ENCODE measurements at places on chromosomes 4 and X.

GRCh38 chr4:100240008-100240407 is 49.7 kb upstream of the DDIT4L start:
- H3K27me3 ChIP-seq, result no peaks in the 10 kb centered on the region
- no peak overlapping the region for H3K4me3 ChIP-seq
- H3K27ac ChIP-seq, result no peak overlapping the region
- no peaks in the 10 kb centered on the region for H3K36me3 ChIP-seq

DNA sequence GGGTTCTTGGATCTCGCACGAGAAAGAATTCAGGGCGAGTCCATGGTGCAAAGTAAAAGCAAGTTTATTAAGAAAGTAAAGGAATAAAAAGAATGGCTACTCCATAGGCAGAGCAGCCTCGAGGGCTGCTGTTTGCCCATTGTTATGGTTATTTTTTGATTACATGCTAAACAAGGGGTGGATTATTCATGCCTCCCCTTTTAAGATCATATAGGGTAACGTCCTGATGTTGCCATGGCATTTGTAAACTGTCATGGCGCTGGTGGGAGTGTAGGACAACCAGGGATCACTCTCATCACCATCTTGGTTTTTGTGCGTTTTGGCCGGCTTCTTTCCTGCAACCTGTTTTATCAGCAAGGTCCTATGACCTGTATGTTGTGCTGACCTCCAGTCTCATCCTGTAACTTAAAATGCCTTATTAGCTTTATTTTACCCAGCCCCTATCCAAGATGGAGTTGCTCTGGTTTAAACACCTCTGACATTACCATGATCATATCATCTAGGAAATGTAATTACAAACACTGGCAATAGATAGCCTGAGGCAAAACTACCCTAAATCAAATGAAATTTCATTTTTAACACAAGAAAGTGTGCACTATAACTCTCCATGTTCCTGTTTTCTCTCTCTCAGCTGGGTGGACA is 94.3 kb upstream of the ATXN3L start:
- no peak for DNase-seq
- no peak overlapping the region for H3K4me3 ChIP-seq
- H3K27ac ChIP-seq, result no peak overlapping the region

DNA sequence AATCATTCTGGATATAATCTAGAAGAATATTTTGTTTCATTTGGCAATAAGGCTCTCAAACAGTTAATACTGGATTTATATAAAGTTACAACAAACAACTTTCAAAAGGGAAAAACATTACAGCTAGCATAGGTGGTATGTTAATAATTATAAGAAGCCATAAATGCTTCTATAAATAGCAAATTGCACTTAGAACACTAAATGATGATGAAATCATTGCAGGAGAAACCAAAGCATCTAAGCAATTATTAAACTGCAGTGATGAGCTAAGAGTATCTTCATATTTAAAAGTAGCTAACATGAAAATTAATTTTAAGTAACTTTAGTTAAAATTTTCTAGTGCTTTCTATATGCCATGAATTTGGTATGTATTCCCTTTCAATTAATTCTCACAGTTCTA is 189.5 kb downstream of the CENPC start:
- H3K36me3 ChIP-seq, result no peaks in the 10 kb centered on the region
- H3K4me1 ChIP-seq, result no peaks in the 10 kb centered on the region
- no peak overlapping the region for H3K4me3 ChIP-seq
- no peaks in the 10 kb centered on the region for H3K27me3 ChIP-seq
- no peak overlapping the region for H3K27ac ChIP-seq
- DNase-seq, result no peak

- H3K27me3 ChIP-seq, result no peaks in the 10 kb centered on the region
- no peak overlapping the region for H3K27ac ChIP-seq
- H3K4me3 ChIP-seq, result no peak overlapping the region
- peak; percentile 18 for DNase-seq
- H3K36me3 ChIP-seq, result no peaks in the 10 kb centered on the region
- H3K4me1 ChIP-seq, result no peaks in the 10 kb centered on the region
Measured at GRCh38 chrX:51144828-51145442, 187.7 kb upstream of the NUDT10 start.

- no peak for DNase-seq
- H3K27me3 ChIP-seq, result no peaks in the 10 kb centered on the region
- H3K27ac ChIP-seq, result no peak overlapping the region
- no peaks in the 10 kb centered on the region for H3K4me1 ChIP-seq
- no peaks in the 10 kb centered on the region for H3K36me3 ChIP-seq
Measured at GRCh38 chr4:71784569-71785197, 804 bp upstream of the GC start.
